ENCODE measurements at places on chromosomes 6 and 20. TPM values are rescaled to one million over a fixed set of nuclear protein-coding genes. Genes with fewer than 3 reads are reported as not detected.

The EFCAB8 gene
- not detected for total RNA-seq

The ITCH gene
- 34.1 TPM for total RNA-seq

The OCSTAMP gene
- not detected for total RNA-seq

The C20orf141 gene
- not detected for total RNA-seq

The BPIFB1 gene
- not detected for total RNA-seq

The ANKEF1 gene
- total RNA-seq: 2.1 TPM

The FRK gene
- total RNA-seq: 6.9 TPM

The SMOC2 gene
- total RNA-seq: 6.6 TPM

The HACE1 gene
- total RNA-seq: 7.7 TPM

The CDC25B gene
- total RNA-seq: 2.8 TPM

The MRAP2 gene
- total RNA-seq: 0.56 TPM

The NTSR1 gene
- total RNA-seq: not detected

The GLP1R gene
- 1.8 TPM for total RNA-seq

DNA sequence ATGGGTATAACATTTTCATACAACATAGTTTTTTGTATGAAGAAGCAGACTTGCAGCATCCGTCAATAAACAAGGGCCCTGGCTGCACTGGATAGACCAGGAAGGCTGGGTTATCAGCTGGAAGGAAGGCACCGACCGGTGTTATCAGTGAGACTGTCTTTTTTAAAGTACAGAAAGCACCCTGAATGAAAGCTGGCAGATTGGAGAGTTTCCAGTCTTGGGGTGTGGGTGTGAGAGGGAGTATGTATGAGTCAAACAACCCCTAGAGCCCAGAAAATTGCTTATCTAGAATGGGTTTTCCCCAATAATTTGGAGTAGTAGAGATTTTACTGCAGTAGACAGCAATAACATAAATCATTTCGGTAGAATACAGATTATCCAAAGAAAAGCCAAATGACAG is 42.4 kb downstream of the TXLNB start:
- peaks cover 37% of the 10 kb centered on the region for H3K4me1 ChIP-seq
- no peak for DNase-seq
- H3K27ac ChIP-seq: no peak overlapping the region
- H3K27me3 ChIP-seq: no peaks in the 10 kb centered on the region
- no peak overlapping the region for H3K4me3 ChIP-seq

DNA sequence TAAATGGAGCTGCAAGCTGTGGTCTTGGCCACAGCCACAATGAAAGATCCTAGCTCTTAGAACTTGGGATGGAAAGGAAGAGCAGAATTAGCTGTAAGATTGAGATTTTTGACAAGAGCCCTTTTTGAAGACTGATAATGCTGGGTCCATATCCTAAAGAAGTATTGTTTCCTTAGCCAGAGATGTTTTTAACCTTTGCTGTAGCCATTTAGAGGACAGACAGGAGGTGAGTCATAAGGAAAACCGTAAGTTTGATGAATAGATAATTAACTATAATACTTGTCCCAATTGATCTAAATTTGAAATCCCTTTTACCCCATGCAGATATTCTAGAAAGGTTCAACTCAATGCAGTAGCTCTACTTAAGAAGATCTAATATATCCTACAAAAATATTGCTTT is 213.7 kb downstream of the HTR1B start:
- no peaks in the 10 kb centered on the region for H3K36me3 ChIP-seq
- H3K4me3 ChIP-seq: no peak overlapping the region
- no peaks in the 10 kb centered on the region for H3K27me3 ChIP-seq
- no peak overlapping the region for H3K27ac ChIP-seq
- no peaks in the 10 kb centered on the region for H3K4me1 ChIP-seq
- DNase-seq: no peak

- H3K27me3 ChIP-seq: no peaks in the 10 kb centered on the region
- H3K4me3 ChIP-seq: no peak overlapping the region
- H3K4me1 ChIP-seq: no peaks in the 10 kb centered on the region
- H3K27ac ChIP-seq: no peak overlapping the region
- H3K36me3 ChIP-seq: no peaks in the 10 kb centered on the region
- DNase-seq: no peak
These were observed 57.4 kb upstream of the SASH1 start for GRCh38 chr6:148285205-148285604.

GRCh38 chr6:109263873-109264700 is 118.2 kb downstream of the CD164 start:
- no peak overlapping the region for H3K27ac ChIP-seq
- H3K36me3 ChIP-seq: no peaks in the 10 kb centered on the region
- H3K27me3 ChIP-seq: no peaks in the 10 kb centered on the region
- H3K4me1 ChIP-seq: no peaks in the 10 kb centered on the region
- no peak overlapping the region for H3K4me3 ChIP-seq
- no peak for DNase-seq

DNA sequence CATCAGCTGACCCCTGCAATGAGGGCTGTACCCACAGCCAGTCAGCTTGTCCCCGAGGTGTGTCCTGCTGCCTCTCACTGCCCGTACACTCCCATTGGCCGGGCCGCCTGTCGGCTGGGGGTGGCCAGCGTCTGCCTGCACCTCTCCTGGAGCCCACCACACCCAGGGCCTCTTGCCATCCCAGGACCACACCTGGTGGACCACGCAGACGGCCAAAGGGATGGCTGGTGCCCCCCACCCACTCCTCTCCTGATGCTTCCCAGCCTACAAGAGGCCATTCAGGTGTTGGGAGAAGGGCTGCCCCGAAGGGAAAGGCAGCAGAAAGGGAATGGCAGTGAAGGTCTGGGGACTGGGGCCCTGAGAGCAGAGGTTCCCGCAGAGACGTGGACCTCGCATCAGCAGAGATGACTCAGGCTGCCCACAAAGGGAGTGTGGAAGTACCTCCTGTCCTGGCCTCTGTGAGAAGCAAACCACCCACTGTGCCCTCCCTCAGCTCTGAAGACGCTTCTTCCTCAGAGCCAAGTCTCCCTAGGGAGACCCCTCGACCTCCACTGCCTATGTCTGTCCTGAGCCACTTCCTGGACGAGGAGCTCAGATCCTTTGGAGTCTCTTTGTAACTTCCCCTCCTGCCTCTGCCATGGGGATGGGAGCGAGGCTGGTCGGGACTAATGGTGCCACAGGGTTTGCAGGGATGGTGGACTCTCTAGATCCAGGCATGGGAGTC is 60.9 kb downstream of the PYGB start:
- H3K27ac ChIP-seq: no peak overlapping the region
- no peaks in the 10 kb centered on the region for H3K27me3 ChIP-seq
- no peaks in the 10 kb centered on the region for H3K36me3 ChIP-seq
- H3K4me3 ChIP-seq: no peak overlapping the region

- H3K4me3 ChIP-seq: no peak overlapping the region
- no peaks in the 10 kb centered on the region for H3K36me3 ChIP-seq
- no peak overlapping the region for H3K27ac ChIP-seq
- H3K27me3 ChIP-seq: no peaks in the 10 kb centered on the region
- DNase-seq: no peak
These were observed 1197.7 kb upstream of the CITED2 start for GRCh38 chr6:140572129-140572528.

GRCh38 chr6:137715589-137716045 is 151.4 kb upstream of the TNFAIP3 start:
- H3K4me3 ChIP-seq: no peak overlapping the region
- H3K36me3 ChIP-seq: no peaks in the 10 kb centered on the region
- DNase-seq: no peak
- no peak overlapping the region for H3K27ac ChIP-seq

DNA sequence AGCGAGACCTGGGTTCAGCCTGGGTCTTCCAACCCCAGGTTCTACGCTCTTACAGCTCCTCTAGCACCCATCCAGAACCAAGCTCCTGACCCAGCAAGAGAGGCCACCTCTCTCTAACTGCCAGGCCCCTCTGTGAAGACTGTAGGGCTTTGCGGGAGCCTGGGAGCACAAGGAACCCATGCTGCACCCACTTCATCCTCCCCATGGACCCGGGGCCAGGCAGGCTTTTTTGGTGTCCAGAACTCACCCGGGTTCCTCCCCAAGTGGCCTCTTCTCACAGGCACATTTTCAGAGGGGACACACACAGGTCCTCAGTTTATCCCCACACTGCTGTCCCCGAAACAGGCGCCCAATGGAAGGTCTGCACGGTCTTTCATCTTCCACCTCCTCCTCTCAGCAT is 145.9 kb downstream of the SYNDIG1 start:
- H3K4me3 ChIP-seq: no peak overlapping the region
- H3K27me3 ChIP-seq: no peaks in the 10 kb centered on the region
- DNase-seq: no peak

DNA sequence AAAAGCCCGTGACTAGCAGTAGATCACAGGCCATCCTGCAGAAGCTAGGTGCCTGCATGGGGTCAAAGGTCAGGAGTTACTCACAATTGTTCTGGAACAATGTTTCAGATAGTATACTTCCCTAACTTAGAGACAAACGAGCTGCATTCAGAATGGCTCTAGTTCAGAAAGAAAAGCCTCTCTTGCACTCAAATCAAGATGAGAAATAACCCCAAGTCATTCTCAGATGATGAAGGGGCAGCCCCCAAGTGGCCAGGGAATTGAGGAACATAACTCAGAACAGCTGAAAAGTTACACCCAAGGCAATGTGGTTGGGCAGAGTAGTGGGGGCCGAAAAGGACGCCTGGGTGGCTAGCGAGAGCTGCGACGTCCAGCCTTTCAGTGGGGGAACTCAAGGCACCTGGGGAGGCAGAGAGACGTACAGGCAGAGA is 27.8 kb downstream of the FYN start:
- no peak overlapping the region for H3K4me3 ChIP-seq
- peak overlapping the region; percentile 55 for H3K27ac ChIP-seq
- no peaks in the 10 kb centered on the region for H3K36me3 ChIP-seq
- H3K4me1 ChIP-seq: peaks cover 99% of the 10 kb centered on the region
- DNase-seq: no peak

GRCh38 chr6:23534351-23534750 is 591.7 kb upstream of the NRSN1 start:
- H3K4me1 ChIP-seq: no peaks in the 10 kb centered on the region
- no peak for DNase-seq
- no peaks in the 10 kb centered on the region for H3K36me3 ChIP-seq
- H3K27me3 ChIP-seq: no peaks in the 10 kb centered on the region
- no peak overlapping the region for H3K4me3 ChIP-seq

GRCh38 chr6:167087857-167088354 is 35.0 kb upstream of the CCR6 start:
- no peak overlapping the region for H3K4me3 ChIP-seq
- no peaks in the 10 kb centered on the region for H3K36me3 ChIP-seq
- no peak overlapping the region for H3K27ac ChIP-seq

GRCh38 chr20:46349035-46349741 is 40.9 kb upstream of the CDH22 start:
- H3K36me3 ChIP-seq: no peaks in the 10 kb centered on the region
- H3K4me1 ChIP-seq: peaks cover 5% of the 10 kb centered on the region
- peak; percentile 64 for DNase-seq
- H3K27me3 ChIP-seq: no peaks in the 10 kb centered on the region
- H3K4me3 ChIP-seq: no peak overlapping the region

GRCh38 chr6:167045828-167046580 is 46.8 kb downstream of the CEP43 start:
- H3K4me1 ChIP-seq: no peaks in the 10 kb centered on the region
- H3K36me3 ChIP-seq: peaks cover 4% of the 10 kb centered on the region
- no peak for DNase-seq
- no peak overlapping the region for H3K27ac ChIP-seq
- H3K27me3 ChIP-seq: no peaks in the 10 kb centered on the region

GRCh38 chr6:34144581-34145160 is 1.2 kb downstream of the GRM4 start:
- no peak for DNase-seq
- peak overlapping the region; percentile 34 for H3K4me3 ChIP-seq
- peaks cover 68% of the 10 kb centered on the region for H3K27me3 ChIP-seq
- no peaks in the 10 kb centered on the region for H3K36me3 ChIP-seq
